ENCODE measurements at places on chromosomes 7 and 10.

DNA sequence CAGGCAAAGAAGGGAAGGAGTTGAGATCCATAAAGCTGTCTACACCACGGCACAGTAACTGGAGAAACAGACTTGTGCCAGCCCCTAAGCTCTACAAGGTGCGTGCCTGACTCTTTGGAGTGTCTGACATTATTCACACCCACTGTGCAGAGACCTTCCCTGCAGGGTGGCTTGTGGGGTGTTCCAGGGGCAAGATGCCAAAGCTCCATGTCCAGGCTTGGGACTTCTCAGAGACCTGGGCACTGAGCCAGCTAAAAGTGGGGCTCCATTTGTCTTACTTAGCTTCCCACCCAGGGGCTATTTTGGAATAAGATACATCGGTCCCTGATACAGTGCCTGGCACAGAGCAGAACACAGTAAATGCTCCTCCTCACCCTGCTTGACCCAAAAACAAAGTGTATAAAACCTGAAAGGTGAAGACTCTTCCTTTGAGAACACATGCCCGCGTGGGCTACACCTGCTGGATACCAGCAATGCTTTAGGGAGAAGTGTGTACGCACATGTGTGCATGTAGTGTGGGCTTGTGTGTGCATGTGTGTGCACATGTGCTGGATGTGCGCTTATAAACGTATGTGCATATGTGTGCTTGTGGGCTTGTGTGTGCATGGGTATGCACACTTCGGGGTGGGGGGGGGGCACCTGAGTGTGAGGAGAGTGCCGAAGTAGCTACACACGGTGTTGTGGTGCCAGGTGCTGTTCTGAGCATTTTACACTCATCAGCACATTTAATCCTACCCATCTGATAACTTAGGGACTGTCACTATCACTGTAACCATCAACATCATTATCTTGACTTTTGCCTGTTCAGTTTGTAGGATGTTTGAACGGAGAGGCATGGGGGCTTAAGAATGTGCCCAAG is 143.0 kb downstream of the ARHGAP22 start:
- DNase-seq = no peak

DNA sequence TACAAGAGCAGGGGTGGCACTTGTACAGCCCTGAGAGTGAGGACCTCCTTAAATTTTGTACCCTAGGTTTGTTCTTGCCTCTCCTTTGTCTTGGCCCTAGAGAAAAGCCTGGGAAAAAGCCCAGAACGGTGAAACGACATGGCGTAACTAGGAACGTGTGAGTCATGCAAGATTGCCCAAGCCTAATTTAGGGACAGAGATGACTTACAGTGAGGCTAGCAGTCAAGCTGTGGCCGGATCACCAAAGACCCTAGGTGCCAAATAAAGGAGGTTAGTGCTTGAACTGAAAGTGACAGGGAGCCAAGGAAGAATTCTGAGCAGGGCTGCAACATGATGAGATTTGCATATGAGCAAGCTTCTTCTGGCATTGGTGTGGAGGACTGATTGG is 25.1 kb downstream of the TBXAS1 start:
- DNase-seq = no peak

GRCh38 chr10:49759787-49760551 is 2.2 kb downstream of the OGDHL start:
- peak; percentile 56 for DNase-seq

- no peak for DNase-seq
These were observed 47.2 kb downstream of the OSBPL3 start for GRCh38 chr7:24932815-24933214.

GRCh38 chr7:11655642-11656041 is 176.4 kb downstream of the THSD7A start:
- no peak for DNase-seq

- no peak for DNase-seq
These were observed 45.4 kb downstream of the NT5C2 start for GRCh38 chr10:103147645-103148044.

DNA sequence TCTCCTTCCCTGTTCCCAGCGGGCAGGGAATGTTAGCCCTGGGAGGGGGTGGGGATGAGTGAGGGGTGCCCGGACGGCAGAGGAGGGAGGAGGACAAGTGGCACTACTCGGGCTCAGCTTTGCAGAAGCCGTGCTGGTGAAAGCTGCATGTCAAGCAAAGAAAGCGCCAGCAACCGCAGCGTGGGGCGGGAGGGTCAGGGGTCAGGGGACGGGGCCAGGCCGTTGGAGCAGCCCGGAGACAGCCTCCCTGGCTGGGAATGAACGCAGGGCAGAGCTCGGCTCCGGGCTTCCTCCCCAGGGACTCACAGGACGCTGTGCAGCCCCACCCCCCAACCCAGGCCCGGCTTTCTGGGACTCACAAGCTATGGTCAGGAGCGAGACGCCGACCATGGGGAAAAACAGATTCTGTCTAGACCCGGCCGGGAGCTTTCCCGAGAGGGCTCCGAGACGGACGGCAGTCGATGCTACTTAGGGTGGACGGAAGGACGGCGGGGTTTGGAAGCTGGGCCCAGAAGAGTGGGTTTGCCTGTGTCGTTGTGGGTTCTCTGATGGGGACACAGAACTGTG is 113.4 kb downstream of the VIPR2 start:
- no peak for DNase-seq

GRCh38 chr7:51013861-51014511 is 231.3 kb upstream of the GRB10 start:
- DNase-seq = no peak

- DNase-seq = no peak
These were observed 42.4 kb upstream of the TOMM7 start for GRCh38 chr7:22864855-22865601.

DNA sequence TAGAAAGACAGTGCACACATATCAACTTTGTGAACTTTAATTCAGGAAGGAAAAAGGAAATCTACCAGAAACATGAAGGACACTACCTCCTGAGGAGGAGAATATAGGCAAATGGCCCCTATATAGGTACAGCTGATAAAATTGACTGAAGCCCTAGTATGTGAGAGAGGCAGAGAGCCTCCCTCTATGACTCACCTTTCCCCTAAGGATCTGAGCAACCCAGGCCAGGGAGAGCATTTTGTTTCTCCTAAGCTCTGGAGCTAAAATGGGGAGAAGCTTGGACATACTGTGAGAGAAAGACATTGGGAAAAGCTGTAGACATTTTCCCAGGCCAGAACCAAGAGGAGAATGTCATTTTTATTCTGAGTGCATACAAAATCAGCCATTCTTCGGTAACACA is 303.5 kb downstream of the AHR start:
- no peak for DNase-seq

- no peak for DNase-seq
These were observed 34.2 kb upstream of the ANK3 start for GRCh38 chr10:60423920-60424319.

- no peak for DNase-seq
These were observed 63.8 kb downstream of the ZNF438 start for GRCh38 chr10:30967650-30968410.

GRCh38 chr10:119251315-119251708 is 43.9 kb downstream of the GRK5 start:
- no peak for DNase-seq

DNA sequence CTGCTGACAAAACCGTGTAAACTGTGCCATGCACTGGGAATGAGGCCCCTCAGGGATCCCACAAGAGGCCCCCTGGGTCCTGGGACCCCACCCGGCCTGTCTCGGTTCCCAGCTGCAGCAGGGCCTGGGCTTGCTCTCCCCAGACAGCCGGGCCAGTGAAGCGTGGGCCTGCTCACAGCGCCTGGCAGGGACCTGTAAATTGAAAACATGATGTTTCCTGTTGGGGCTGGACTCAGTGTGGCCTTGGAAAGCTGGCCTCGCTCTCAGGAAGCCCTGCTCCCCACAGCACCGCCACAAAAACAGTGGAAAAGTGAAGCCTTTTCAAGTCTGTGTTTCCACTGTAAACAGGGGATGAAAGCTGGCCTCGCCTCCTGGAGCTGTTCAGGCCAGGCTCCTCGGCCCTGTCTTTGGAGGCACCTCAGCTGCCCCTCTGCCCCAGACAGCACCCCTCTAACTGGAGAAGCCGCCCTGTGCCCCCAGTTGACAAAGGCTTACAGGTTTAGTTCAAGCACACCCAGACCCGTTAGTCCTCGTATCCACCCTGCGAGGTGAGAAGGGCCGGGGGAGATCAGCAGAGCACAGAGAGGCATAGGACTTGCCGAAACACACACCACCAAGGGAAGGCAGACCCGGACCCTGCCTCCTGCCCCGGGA is 108.3 kb downstream of the ZMIZ1 start:
- no peak for DNase-seq

DNA sequence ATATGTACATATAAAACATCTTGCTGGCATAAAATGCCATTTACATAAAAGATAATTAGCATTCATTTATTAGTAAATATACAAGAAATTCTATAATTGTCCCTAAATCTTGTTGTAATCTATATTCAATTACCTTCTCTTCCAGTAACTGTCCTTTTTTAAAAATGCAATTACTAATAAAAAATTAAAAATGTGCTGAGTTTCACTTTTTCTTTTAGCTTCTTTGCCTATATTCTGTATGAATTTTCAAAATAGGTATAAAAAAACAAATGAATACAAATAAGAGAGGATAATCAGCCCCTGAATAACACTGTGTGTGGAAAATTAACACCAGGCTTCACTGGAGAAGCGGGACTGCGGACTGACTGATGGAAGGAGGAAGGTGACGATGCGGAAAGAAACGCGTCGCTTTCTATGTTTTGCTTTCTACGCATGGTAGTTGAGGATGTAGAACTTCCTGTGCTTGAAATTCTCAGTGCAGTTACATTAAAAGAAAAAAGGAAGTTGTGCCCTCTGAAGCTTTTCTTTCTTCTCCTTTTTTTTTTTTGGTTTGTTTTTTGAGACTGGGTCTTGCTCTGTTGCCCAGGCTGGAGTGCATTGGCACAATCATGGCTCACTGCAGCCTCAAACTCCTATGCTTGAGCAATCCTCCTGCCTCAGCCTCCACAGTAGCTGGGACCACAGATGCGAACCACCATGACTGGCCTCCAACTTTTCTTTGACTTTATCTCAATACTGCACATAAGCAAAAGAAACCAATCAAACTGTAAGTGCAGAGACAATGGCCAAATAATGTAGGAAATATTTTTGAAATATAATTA is 7.4 kb upstream of the ZMYND11 start:
- DNase-seq = no peak

GRCh38 chr10:8444630-8445029 is 390.1 kb downstream of the GATA3 start:
- DNase-seq = no peak

DNA sequence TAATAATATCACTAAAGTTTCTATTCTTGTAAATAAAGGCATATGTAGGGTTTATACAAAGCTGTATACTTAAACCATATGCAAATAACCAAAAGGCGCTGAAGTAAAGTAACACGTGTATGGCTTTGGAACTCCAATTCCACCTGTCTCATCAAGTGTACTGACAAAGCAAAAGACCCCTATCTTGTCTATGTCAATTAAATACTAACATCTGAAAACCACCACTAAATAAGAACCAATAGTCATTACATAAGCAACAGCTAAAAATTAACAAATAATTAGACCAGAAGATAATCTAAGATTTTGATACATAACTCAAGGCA is 93.9 kb downstream of the KMT2C start:
- no peak for DNase-seq

DNA sequence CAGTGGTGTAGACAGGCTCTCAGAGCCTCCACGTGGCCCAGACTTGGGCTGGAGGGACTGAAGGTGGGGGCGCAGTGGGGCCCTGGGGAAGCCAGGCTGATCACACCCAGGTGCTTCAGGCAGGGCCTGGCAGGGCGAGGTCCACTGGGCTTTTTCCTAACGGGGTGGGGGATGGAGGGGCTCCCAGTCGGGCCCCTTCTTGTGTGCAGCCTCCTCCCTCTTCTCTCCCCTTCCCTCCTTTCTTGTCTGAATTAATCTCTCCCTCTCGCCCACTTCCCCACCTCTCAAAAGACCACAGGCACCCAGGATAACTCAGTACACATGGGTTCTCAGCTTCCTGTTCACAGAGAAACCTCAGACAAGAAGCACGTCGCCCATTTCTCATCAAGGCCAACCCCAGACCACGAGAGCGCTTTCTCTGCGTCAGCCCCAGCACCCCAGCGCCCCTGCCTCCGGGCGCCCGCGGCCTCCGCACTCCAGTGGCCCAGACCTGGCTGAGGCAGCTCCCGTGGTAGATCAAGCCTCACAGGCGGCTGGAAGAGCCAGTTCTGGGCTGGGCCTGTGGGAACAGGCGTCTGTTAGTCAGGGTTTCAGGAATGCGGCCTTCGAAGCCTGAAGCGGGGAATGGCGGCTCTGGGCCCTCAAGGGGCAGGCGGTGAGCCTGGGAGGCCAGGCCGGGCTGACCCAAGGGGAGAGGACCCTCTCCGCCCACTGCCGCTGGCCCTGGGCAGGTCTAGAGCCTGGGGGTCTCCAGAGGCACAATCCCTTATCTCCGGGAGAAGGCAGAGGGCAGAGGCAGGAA is 50.6 kb downstream of the PWWP2B start:
- no peak for DNase-seq

GRCh38 chr10:132146941-132147915 is 39.5 kb upstream of the DPYSL4 start:
- DNase-seq = peak; percentile 73

GRCh38 chr10:129784891-129785290 is 179.2 kb downstream of the EBF3 start:
- peak; percentile 77 for DNase-seq

GRCh38 chr7:47685712-47686376 is 103.9 kb upstream of the TNS3 start:
- DNase-seq = no peak

- DNase-seq = no peak
These were observed 9.6 kb downstream of the CCL26 start for GRCh38 chr7:75762350-75762917.

GRCh38 chr7:76505168-76506080 is 4.9 kb upstream of the UPK3B start:
- peak; percentile 87 for DNase-seq

DNA sequence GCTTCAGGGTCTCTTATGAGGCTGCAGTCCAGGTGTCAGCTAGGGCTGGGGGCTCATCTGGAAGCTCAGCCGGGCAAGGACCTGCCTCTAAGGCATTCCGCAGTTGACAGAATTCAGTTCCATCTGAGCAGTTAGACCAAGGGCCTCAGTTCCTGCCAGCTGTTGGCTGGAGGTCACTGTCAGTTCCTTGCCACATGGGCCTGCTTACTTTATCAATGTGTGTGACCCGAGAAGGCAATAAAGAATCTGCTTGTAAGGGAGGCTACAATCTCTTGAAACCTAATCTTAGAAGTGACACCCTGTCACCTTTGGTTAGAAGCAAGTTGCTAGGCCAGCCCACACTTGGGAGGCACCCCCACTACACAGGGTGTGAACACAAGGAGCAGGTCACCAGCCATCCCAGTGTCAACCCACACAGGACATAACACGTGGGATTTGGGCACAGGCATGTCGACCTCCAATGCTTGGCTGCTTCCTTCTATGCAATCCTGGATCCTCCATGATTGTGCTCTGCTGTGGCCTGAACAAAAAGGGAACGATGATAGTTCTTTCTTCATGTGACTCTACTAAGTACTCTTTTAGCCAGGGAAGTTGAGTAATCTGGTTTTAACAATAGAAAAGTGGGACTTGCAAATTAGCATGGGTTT is 41.8 kb downstream of the MTURN start:
- no peak for DNase-seq

- DNase-seq = no peak
These were observed 26.5 kb upstream of the C10orf71 start for GRCh38 chr10:49272251-49273081.
